ENCODE measurements at places on chromosomes 5 and 9.

DNA sequence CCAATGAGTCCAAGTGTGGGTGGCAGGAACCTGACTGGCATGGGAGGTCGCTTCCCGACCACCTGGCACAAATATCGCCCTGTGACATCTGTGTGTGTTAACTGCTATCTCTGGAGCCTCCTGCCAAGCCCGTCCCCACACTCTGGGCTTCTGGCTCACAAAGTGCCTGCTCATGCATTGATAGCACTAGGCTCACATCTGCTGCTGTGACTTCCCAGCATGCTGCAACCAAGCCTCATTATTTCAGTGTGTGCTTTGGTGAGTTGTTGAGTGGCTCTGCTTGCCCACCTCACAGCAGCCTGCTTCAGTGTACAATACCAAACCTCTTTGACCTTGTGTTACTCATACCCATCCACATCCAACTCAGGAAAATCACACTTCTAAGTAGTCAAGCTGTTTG is 139.8 kb downstream of the APBA1 start:
- DNase-seq: no peak

DNA sequence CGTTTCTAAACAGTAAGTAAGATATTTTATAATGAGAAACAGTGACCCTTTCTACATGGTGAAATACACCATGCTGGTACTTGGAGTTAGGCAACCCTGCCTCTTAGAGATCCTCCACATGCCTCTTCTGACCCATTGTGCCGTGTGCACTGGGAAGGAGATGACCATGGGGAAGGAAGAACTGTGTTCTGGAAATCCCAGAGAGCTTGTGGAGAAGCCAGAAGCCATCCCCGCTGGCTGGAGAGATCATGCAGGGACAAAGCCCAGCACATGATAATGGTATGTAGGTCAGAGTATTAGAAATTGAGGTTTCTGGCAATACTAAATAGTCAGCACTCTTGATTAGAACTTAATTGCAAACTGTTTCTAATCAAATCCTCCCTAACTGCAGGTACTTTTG is 307.3 kb downstream of the FBXL7 start:
- no peak for DNase-seq

DNA sequence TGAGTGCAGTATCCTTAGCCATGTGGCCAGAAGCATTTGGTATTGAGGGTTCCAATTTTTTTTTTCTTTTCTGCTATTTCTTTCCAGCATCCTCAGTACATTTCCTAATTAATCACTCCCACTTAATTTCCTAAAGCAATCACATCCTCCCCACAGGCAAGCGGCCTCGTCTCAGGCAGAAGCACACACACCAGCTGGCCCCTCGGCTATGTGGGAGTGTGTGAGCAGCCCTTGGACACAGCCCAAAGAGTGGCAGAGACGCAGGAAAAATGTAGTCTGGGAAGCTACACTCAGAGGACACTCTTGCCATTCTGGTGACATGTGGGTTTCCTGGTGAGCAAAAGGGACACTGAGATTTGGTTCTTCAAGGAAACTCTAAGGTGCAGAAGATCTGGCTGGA is 20.7 kb downstream of the SLIT3 start:
- no peak for DNase-seq

DNA sequence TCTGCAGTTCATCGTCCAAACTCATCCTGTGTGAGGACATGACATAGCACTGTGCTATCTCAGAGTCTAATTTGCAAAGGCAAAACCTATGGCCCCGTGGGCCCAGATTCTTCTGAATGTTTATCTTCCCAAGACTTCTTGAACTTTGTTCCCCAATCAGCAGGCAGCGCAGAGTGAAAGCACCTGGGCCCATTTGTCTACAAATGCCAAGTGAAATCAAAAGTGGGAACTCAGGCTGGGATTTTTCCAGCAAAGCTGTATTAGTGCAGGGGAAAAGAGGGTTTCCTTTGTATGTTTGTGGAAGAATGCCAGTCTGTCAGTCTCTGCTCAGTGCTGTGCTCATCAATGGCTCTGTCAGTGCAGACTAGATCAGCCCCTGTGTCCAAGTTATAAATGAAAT is 55.8 kb downstream of the FOXD1 start:
- no peak for DNase-seq

DNA sequence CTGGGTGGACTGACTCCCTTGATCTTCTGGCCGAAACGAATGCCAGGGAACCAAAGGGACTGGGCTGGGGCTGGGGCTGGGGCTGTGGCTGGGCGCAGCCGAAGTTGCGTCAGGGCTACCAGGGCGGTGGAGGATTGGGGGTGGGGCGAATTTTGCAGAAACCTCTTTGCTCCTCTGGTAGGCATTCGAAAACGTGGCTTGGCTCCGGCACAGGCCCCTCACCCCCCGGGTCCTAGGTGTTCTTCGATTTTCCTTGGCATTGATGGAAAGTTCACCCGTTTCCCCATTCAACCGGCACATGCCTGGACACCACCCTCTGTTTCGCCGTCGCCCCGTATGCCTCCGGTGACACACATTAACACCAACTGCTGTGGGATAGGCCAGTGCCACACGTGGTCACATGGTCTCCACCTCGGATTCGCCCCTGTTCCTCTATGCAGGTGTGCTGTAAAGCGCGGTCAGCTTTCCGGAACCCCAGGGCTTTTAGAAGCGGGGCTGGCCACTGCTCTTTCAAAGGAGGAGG is 477.1 kb downstream of the SPATA31A7 start:
- no peak for DNase-seq

DNA sequence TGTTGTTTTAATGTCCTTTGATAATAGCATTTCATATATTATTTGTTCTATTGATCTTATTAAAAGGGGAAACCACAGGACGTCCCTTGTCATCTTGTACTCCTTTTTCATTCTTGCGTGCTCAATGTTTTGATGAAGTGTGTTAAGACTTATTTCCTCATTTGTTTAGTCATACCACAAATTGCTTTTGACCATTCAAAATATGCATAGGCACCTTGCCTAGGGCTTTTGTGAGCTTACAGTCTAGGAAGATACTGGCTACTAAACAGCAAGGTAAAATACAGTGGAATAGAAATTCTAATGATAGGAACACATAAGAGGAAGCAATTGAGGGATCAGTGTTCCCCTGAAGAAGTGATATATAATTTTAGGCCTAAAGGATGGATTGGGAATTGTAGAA is 190.3 kb downstream of the WDR70 start:
- DNase-seq: no peak

DNA sequence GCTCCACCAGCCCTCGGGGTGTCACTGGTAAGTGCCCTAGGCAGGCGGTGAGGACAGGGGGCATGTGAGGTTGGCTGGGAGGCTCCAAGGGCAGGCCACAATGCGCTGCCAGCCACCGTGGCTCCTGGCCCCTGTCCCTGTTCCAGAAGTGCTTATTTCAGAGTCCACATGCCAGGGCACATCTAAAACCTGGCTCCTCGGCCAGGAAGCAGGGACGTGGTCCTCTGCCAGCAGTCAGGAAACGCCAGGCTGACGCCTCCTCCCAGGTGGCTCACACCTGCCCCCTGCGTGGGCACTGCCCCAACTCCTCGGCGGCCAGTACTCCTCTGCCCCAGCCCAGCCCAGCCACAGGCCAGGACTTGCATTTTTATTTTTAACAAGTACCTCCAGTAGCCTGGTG is 68.5 kb downstream of the SECISBP2 start:
- DNase-seq: no peak

- DNase-seq: no peak
Observed at GRCh38 chr9:98750364-98751060, 41.8 kb upstream of the GABBR2 start.

GRCh38 chr5:89595056-89595455 is 712.1 kb upstream of the MEF2C start:
- DNase-seq: no peak
